Activated CD4-positive, alpha-beta T cell treated with anti-CD3 and anti-CD28 coated beads for 36 hours (primary cell): ENCODE measurements at places on chromosomes 5 and 9. TPM values are rescaled to one million over a fixed set of nuclear protein-coding genes. Genes with fewer than 3 reads are reported as not detected.

ITK gene
- 208 TPM for total RNA-seq

EQTN gene
- not detected for total RNA-seq

PPP3R2 gene
- not detected for total RNA-seq

CD14 gene
- 0.26 TPM for total RNA-seq

DNA sequence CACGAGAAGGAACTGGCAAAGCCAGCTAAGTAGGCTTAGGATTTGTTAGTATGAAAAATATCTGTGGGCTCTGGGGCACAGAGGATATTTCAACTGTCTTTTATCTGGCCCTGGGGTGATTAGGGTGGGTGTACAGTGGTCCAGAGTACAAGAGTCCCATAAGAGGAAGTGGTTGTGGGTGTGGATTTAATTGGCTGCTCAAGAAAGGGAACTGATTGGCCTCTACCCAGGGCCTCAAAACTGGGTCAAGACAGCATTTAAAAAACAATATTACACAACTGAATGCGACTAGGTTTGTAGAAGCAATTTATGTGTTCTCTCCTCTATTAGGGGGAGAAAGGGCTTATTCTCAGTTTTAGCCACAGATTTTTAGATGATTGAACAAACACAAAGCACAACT is 1353.4 kb upstream of the WWC1 start:
- DNase-seq, result no peak
- no peaks in the 10 kb centered on the region for H3K36me3 ChIP-seq
- H3K4me1 ChIP-seq, result no peaks in the 10 kb centered on the region
- no peak overlapping the region for H3K27ac ChIP-seq
- no peak overlapping the region for H3K4me3 ChIP-seq

DNA sequence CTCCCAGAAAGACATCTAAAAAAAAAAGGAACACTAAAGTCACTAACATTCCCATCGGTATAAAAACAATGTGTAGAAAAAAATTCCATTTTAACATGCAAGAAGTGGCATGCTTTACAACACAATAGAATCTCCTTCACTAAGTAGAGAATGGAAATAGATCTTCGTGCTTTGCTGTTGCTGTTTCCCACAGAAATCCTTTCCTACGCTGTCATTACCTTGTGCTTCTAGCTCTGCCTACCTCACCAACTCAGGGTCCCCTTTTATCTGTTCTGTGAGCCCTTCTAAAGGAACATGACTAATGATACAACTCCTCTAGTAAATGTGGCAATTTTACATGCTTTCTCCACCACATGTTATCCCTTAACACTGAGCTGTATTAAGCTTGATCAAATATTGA is 202.9 kb downstream of the MCTP1 start:
- no peaks in the 10 kb centered on the region for H3K36me3 ChIP-seq
- H3K4me1 ChIP-seq, result peaks cover 13% of the 10 kb centered on the region
- peak overlapping the region; percentile 11 for H3K4me3 ChIP-seq

GRCh38 chr5:178551059-178551458 is 39.1 kb downstream of the COL23A1 start:
- H3K4me1 ChIP-seq, result no peaks in the 10 kb centered on the region
- no peak overlapping the region for H3K4me3 ChIP-seq
- no peaks in the 10 kb centered on the region for H3K36me3 ChIP-seq
- no peaks in the 10 kb centered on the region for H3K27me3 ChIP-seq
- DNase-seq, result no peak
- no peak overlapping the region for H3K27ac ChIP-seq

- no peak overlapping the region for H3K27ac ChIP-seq
- peak; percentile 37 for DNase-seq
- H3K4me3 ChIP-seq, result no peak overlapping the region
- no peaks in the 10 kb centered on the region for H3K36me3 ChIP-seq
Measured at GRCh38 chr9:21455320-21455719, 15.1 kb downstream of the IFNA1 start.

DNA sequence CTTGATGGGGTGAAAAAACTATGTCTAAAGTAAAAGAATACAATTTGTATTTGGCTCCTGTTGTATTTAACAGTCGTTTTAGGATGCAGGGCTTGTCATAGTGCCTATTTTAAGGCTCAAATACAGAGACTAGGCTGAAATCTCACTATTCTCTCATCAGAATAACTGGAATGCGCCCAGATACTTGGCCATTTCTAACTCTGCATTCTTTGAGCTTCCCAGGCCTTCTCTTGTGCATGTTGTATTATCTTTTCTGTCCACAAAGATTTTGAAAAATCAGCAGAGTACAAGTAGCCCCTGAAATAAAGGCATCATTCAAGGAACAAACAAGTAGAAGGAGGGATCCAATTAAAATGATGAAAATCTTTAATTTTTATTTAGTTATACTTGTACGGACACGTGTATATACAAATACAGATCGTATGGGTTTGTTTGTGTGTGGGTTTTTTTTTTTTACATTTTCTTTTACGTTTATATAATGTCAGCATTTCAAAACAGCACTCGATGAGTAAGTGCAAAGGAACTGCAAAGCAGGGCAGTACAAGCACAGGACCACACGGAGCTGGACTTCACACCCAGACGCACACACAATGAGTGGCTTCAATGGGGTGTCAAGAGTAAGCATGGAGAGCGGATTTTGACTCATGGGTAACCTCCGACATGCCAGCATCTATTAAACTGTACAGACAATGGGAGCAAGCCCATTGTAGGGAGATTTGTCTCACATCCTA is 294.0 kb downstream of the EFNA5 start:
- no peaks in the 10 kb centered on the region for H3K4me1 ChIP-seq
- DNase-seq, result no peak
- H3K27ac ChIP-seq, result no peak overlapping the region
- no peak overlapping the region for H3K4me3 ChIP-seq
